ELR (cell line): ENCODE measurements at places on chromosomes 12 and 14.

- DNase-seq = no peak
Measured at GRCh38 chr12:54608769-54609168, 20.3 kb upstream of the PPP1R1A start.

GRCh38 chr12:22285846-22286245 is 48.7 kb downstream of the ST8SIA1 start:
- DNase-seq = no peak

DNA sequence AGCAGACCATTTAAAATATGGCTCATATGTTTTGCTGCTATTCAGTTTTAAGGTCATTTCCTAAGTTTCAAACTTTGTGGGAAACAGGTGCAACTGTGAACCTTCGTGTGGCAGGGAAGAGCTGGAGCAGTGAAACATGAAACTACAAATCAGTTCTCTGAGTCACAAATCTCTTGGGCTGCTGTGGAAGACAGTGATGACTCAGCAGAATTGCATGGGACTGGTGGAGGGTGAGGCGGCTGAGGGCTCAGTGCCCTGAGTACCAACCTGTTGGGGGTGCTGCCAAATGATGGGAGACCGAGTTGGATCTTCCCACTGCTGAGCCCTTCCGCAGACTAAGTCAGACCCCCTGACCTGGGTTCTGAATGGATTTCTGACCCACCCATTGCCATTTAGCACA is 8.4 kb upstream of the CALM1 start:
- peak; percentile 83 for DNase-seq

- DNase-seq = no peak
Measured at GRCh38 chr12:13206560-13206897, 10.0 kb downstream of the EMP1 start.

GRCh38 chr12:15892645-15893259 is 10.6 kb downstream of the STRAP start:
- DNase-seq = no peak

- DNase-seq = peak; percentile 23
Measured at GRCh38 chr12:98733667-98734350, 88.7 kb downstream of the APAF1 start.

DNA sequence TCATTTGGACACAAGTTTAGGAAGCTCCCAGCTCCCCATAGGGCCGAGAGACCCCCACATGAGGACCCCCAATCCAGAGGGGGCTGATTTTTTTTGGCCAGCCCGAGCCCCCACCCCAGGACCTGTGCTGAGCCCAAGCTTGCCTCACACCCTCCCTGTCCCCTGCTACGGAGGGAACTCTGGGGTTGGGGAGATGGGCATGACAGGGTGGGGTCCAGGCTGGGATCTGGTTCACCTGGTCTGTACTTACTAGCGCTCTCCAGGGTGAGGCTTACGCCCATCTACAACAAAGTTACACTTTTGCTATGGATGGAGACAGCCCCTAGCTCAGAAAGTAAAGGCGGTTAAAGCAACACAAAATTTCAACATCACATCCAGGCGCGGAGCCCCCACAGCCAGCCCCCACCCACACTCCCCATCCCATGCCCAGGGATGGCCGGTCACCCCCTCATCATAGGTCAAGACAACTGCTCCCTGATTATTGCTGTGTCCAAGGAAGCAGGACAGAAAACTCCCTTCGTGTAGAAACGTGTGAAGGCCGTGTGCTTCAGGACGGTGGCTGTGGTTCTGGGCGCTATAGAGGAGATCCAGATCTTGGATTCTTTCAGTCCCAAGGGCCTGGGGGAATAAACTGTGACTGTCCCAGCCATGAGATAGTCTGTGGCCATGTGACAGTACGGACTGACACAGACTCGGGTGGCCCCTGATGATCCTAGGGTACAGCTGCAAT is 10.7 kb downstream of the SLC25A29 start:
- no peak for DNase-seq

- peak; percentile 9 for DNase-seq
Measured at GRCh38 chr12:121128908-121129810, 3.5 kb upstream of the P2RX7 start.

GRCh38 chr14:90060312-90060964 is 1.4 kb upstream of the KCNK13 start:
- DNase-seq = peak; percentile 68

DNA sequence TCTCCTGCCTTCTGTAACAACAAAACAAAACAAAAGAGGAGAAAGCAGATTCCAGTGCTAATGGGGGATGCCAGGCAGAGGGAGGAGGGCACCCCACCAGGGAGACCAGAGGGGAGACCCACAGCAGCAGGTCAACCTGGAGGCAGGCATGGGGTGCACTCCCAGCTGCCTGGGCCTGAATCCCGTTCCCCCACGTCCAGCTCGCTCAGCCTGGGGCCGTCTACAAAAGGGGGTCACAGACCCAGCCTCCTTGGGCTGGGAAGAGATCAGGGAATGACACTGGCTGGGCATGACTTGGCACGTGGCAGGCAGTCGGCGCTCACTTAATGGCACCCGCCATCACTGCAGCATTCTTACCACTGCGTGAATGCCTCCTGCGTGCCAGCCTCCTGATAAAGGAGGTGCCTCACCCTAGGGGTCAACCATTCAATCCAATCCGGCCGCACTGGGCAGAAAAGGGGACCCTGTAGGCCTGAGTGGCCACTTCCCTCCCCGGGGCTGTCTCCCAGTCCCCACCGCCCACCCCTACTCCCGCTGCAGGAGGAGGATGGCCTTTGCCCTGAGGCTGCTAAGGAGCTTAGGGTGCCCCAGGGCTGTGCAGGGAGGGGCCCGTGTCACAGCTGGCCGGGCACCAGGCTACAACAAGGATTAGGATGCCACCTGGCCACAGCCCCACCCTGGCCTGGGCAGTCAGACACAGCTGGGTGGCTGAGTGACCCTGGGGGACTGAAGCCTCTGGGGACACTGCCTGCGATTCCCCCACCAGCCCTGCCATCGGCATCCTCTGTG is 87.5 kb downstream of the NCOR2 start:
- no peak for DNase-seq

GRCh38 chr12:112964067-112964670 is 14.2 kb upstream of the OAS2 start:
- DNase-seq = no peak

- DNase-seq = no peak
Measured at GRCh38 chr12:84696281-84696680, 216.3 kb downstream of the SLC6A15 start.

DNA sequence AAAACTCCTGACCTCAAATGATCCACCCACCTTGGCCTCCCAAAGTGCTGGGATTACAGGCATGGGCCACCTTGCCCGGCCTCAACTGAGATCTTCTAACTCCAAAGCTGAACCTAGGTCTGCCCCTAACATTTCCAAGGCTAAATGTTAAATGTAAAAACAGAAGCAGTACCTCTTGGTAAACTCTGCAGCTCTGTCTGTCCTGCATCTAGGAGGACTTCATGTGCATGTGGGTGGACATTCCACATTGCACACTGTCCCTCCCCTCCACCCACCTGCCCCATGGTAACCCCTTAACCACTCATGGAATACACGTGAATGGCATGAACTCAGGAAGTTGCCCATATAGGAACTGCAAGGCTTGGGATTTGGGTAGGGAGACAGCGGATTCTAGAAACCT is 33.1 kb downstream of the SNX6 start:
- DNase-seq = no peak

DNA sequence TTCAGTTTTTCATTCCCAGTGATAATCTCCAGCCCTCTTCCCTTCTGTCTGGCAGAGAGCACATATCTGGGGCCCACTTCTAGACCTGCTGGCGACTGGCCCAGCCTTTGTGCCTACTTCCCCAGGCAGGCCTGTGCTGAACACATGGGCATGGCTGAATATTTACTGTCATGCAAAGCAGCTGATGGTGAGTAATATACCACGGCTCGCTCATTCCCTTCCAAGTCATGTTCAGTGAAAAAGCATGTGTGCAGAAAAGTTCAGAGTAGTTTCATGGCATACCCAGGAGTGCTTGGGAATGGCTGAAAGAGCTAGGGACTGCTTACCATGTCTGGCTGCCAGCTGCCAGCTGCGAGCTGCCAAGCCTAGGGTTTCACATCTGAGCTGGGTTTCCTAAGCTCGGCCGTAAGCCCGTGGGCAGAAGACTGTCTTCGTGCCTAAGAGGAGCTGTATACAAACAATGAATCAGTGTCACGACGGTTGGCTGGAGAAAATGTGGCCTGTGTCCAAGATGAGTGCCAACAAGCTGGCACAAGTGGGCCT is 179.9 kb upstream of the PELI2 start:
- DNase-seq = peak; percentile 0

DNA sequence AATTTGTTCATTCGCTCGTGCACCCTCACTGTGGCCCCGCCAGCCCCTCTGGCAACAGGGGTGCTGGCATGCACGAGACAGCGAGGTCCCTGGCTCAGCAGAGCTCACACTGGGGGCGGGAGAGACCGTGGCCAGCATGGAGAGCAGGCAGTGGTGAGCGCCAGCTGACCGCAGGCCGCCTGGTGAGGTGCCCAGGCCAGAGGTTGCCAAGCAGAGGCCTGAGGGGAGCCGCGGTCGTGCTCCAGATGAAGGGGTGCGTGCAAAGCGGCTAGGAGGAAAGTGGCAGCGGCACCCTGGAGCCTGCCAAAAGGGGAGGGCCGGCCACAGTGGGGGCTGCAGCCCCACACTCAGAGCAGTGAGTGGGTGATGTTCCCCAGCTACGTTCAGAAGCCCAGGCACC is 56.1 kb downstream of the CDC42BPB start:
- no peak for DNase-seq

- peak; percentile 43 for DNase-seq
Measured at GRCh38 chr14:62943202-62943601, 102.1 kb downstream of the KCNH5 start.
